Progenitor cell of endocrine pancreas (in vitro differentiated cells): ENCODE measurements at places on chromosomes 11 and 22. TPM values are rescaled to one million over a fixed set of nuclear protein-coding genes. Genes with fewer than 3 reads are reported as not detected.

DNA sequence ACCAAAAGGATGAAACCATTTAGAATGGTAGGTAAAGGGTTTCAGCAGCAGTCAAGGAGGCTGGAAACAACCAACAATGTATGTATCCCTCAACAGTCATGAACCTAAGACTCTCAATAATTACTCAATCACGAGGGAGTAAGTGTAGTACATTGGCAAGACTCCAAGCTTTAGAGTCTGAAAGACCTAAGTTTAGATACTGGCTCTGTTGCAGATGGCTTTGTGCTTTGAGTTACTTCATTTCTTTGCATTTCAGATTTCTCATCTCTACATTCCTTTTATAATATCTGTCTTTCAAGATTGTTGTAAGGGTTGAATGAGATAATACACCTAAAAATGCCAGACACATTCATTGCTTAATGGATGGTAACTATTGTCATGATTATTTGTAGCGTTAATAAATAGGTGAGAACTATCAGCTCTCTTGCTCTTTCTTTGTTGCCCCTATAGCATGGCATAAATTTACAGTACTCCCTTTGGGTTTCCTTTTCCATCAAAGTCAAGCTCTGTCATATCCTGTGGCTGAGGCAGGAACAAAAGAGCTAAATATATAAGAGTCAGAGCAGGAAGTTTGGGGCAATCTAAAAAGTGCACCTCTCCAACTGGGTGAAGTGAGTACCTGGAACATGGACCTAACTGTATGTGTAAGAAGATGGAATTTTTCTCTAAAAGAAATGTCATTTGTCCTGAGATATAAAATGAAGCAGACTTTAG lies 228.2 kb upstream of the ZC3H12C start:
- H3K36me3 ChIP-seq = no peaks in the 10 kb centered on the region
- DNase-seq = no peak
- no peak overlapping the region for H3K4me3 ChIP-seq
- H3K27me3 ChIP-seq = peaks cover 4% of the 10 kb centered on the region
- no peak overlapping the region for H3K27ac ChIP-seq

- peaks cover 19% of the 10 kb centered on the region for H3K4me1 ChIP-seq
- DNase-seq = no peak
- no peaks in the 10 kb centered on the region for H3K36me3 ChIP-seq
- no peak overlapping the region for H3K4me3 ChIP-seq
Measured at GRCh38 chr11:129295746-129296145, 79.9 kb upstream of the BARX2 start.

GRCh38 chr11:119144825-119145486 lies 3.9 kb upstream of the ABCG4 start:
- no peak overlapping the region for H3K27ac ChIP-seq
- DNase-seq = peak; percentile 42
- H3K27me3 ChIP-seq = peaks cover 49% of the 10 kb centered on the region
- no peaks in the 10 kb centered on the region for H3K4me1 ChIP-seq

DNA sequence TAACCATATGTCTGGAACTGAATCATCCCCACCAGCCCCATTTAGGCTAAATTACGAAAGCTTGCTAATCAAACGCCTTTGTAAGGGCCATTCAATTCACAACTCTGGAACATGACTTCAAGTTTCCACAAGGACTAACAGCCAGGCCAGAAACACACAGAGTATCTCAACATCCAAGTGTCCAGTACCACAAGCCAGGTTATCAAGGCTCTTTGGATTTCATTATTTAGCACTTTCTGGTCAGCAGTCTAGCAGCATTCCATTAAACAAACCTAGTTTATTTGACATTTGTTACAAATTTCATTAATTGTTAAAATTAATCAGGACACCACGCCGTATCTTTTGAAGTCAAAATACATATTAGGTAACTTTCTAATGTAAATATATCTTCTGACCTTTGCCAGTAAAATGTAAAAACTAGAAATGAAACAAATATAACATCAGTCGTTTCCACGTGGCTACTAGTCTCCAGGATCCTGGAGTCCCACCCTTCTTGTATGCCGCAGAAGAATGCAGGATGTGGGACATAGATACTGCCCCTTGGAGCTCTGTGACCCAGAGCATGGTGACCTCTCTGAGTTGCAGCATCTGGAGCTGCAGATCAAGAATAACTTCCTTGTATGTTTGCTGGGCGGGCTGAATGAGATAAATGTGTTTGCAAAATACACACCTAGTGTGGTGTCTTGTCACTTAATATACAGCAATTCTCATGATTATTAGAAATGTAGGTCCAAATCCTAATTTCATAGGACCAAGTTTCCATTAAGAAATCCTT lies 64.7 kb downstream of the MPPED2 start:
- H3K4me1 ChIP-seq = peaks cover 18% of the 10 kb centered on the region
- H3K36me3 ChIP-seq = no peaks in the 10 kb centered on the region
- DNase-seq = no peak
- no peaks in the 10 kb centered on the region for H3K27me3 ChIP-seq
- H3K4me3 ChIP-seq = no peak overlapping the region
- no peak overlapping the region for H3K27ac ChIP-seq

GLYAT gene
- not detected in 2 replicates for total RNA-seq
